ENCODE measurements at places on chromosomes 7 and 10.
A peak's percentile ranks its signal among the peaks of the same experiment; 100 is the strongest.

DNA sequence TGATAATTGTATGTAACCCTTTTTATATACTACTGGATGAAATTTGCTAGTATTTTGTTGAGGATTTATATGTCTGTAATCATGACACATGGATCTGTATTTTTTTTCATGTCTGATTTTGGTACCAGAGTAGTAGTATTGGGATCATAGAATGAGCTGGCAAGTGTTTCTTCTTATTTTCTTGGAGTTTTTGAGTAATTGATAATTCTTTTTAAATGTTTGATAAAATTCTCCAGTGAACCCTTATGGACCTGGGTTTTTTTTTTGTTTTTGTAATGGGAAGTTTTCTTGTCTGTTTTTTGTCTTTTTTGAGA is 28.4 kb downstream of the ZNF33A start:
- DNase-seq: no peak

GRCh38 chr10:46236941-46237681 is 49.7 kb upstream of the ANTXRL start:
- no peak for DNase-seq

- no peak for DNase-seq
Observed at GRCh38 chr10:106908225-106908624, 256.3 kb downstream of the SORCS1 start.

- no peak for DNase-seq
Observed at GRCh38 chr7:50456371-50457123, 6.4 kb upstream of the FIGNL1 start.

- no peak for DNase-seq
Observed at GRCh38 chr7:54355842-54356241, 186.3 kb upstream of the VSTM2A start.

DNA sequence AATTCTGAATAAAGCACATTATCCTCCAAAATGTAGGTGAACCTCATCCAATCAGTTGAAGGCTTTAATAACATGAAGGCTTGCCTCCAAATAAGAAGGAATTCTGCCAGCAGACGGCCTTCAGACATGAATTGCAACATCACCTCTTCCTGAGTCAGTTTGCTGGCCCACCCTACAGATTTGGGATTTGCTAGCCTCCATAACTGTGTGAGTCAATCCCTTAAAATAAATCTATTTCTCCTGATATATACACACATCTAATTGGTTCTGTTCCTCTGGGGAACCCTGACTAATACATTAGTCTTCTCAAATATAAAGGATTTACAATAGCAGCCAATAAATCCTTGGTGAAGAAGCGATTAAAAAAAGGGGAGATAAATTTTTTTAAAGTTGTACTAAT is 34.8 kb upstream of the OSBPL3 start:
- peak; percentile 96 for DNase-seq

- no peak for DNase-seq
Observed at GRCh38 chr7:153682628-153683027, 369.6 kb upstream of the DPP6 start.

GRCh38 chr10:5014936-5015335 is 11.3 kb upstream of the AKR1C2 start:
- DNase-seq: no peak

GRCh38 chr7:69017208-69017607 is 581.1 kb upstream of the AUTS2 start:
- DNase-seq: no peak

DNA sequence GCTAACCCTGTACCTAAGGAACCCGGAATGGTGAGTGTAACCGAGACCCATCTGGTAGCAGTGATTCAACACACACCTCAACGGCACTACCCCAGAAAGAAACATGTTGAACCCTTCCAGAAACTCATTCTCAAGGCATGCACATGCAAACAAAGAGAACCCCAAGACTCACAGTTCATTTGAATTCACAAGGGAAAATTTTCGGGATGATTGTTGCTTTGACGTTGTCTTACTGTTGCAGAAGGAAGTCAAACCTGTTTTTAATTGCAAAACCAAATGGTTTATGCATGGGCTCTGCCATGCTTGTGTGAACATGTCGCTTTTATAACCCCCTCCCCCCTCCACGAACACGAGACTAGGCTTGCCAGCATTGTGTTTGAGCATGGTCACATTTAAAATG is 539.7 kb downstream of the GATA3 start:
- DNase-seq: no peak

GRCh38 chr7:105204520-105204919 is 184.2 kb downstream of the SRPK2 start:
- DNase-seq: no peak

DNA sequence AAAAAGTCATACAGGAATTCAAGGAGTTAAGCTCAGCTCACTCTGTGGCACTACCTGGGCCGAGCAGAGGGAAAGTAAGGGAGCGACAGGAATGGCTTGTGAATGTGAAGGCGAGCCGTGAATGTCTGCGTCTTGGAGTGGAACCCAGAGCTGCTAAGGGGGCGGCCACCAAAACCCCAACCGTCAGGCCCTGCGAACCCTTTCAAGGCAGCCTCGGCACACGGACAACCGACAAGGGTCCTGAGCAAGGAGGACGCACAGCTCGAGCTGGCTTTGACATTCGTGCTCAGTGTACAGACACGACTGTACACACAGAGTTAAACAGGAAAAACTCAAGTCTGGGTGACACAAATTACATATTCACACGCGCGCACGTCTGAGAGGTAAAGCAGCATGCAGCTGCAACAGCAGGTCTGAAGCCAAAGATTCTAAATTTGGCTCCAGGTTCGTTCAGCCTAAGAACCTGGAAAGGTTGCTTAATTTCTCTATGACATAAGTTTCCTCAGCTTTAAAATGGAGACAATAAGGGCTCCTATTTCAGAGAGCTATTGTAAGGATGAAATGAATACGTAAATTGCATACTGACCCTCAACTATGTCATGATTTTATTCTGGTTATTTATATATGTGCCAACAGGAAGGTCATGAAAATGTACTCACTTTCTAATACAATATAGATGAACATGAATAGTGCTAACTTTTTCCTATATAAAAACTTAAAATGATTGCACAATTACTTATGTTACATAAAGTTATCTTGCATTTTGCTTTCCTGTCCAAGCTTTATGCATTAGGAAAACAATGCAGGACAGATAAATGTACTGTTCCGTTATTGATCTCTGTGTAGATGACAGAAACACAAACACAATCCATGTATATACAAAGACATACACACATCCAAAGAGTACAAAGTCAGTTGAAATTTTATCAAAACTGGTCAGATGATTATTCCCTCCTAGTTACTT is 192.9 kb downstream of the ZMYND11 start:
- DNase-seq: peak; percentile 38

- no peak for DNase-seq
Observed at GRCh38 chr7:778271-778967, 51.3 kb upstream of the PRKAR1B start.

DNA sequence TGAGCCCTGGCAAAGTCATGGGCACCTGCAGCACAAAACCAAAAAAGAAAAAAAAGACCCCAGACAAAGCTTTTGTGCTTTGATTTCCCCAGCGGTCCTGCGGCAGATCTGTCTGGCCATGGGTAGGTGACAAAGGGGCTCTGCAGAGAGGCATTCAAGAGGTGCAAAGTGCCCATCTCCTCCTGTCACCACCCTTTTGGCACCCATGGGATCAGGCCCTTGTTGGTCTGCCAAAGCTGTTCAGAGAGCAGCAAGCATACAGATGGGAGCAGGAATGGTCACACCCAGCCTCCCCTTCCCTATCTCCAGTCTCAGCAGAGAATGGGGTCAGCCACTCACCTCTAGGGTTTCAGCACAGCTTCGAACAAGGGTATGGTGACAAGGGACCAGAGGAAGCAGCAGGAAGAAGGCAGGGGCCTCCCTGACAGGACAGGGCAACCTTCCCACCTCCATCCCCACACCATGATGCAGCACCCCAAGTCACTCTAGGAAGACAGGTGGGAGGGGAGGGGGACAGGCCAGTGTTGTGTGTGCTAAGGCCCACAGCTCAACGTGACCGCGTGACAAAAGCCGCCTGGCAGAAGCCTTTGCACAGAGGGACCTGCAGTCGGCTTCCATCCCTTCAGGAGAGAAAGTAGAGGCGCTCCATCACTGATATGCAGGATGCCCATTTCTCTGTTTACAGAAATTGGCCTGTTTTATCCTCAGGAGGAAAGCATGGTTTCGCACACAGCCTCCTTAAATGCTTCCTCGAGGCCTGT is 6.3 kb downstream of the CAMK2G start:
- DNase-seq: no peak

- DNase-seq: no peak
Observed at GRCh38 chr10:35834877-35835494, 192.9 kb upstream of the FZD8 start.

DNA sequence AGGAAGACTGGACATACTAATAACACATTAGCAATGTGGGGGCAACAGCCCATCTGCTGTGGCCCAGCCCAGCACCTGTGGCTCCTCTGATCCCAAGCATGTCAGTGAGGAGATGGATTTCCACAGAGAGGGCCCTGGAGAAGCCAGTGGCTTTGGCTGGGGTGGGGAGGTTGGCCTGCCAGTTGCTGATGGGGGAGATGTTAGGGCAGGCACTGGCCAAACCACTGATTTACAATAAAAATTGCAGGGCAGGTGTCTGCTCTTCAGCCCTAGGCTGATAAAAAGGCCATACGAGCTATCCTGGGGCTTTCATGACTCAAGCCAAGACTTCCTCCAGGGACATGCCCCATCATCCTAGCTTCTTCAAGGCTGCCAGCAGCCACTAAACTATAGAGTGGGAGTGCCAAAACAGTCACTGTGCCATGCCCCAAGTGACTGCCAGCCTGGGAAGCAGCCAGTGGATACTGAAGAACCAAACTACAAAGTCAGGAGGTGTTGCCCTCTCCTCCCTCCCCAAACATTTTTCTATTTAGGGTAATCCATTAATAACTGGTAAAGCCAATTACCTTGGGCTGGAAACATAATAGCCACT is 37.8 kb downstream of the DPCD start:
- DNase-seq: no peak

DNA sequence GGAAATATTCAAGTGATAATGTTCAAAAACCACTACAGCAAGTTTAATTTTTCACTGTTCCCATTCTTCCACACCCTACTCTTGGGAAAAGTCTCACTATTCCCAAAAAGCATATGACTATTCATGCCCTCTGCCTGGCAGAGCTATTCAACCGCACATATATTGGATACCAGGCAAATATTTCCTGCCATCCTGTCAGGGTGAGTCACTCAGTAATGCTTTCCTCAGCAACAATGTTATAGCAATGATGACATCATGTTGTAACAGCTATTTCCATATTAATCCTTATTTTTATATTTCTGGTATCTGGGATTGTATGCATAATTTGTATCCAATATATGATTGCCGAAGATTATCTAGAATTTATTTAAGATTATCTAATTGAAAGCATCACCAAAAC is 114.0 kb upstream of the PLXDC2 start:
- DNase-seq: peak; percentile 85

GRCh38 chr10:86715836-86716235 is 40.6 kb upstream of the BMPR1A start:
- DNase-seq: no peak

- peak; percentile 65 for DNase-seq
Observed at GRCh38 chr10:78991187-78991586, 77.6 kb upstream of the ZMIZ1 start.

DNA sequence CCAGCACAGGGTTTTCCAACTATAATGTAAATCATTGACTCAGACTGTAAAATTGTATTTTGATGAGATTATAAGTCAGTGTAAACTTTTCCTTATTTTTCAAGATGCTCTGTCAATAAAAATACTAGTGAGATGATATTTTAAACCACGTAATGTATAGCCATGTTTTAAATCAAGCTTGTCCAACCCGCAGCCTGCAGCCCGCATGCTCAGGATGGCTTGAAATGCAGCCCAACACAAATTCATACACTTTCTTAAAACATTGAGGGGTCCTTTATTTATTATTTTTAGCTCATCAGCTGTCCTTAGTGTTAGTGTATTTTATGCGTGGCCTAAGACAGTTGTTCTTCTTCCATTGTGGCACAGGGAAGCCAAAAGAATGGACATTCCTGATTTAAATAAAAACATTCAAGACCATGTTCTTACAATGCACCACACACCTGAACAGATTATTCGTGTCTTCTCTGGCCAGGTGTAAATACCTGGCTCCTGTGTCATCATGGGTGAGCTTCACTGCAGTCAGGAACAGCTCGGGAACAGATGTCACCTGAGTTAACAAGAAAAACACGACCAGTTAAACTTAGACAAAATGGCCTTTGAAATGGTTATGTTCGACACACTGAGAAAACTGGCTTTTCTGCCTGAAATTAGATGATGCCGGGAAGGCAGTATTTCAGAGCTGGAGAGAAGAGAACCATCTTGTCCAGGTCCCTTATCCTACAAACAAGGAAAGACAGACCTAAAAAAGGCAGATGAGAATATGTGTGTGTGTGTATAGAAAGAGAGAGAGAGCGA is 5.9 kb downstream of the PITRM1 start:
- DNase-seq: no peak

GRCh38 chr7:112668561-112668960 is 121.6 kb downstream of the TMEM168 start:
- DNase-seq: no peak

DNA sequence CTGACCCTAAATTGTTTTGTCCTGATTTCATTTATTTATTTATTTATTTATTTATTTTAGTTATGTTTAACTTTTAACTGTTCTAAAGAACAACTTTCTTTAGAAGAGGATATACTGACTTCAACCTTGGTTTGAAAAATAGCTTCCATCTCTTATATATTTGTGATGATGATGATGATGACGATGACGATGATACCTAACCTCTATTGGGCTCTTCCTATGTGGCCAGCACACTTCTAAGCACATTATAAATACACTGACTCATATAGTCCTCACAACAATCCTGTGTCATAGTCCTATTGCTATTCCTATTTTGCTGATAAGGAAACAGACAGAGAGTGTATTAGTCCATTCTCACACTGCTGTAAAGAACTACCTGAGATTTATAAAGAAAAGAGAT is 162.9 kb upstream of the KIAA1217 start:
- no peak for DNase-seq

- no peak for DNase-seq
Observed at GRCh38 chr7:33152087-33152486, 22.7 kb downstream of the BBS9 start.

DNA sequence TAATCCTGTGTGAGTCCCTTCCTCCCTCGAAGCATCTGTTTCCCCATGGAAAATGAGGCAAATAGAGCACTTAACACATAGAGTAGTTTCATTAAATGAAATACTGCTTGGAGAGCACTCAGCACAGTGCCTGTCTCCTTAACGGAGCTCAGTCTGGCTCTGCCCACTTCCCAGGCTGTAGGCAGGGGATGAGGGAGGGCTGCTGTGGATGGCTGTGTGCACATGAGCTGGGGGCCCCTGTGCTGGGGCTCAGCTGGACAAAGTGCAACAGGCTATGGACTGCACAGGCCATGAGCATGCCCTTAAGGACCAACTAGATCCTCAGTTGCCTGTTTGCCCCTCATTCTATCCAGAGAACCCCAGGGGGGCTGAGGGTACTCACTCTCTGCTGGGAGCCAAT is 14.5 kb downstream of the ZCCHC24 start:
- DNase-seq: no peak
